ENCODE measurements at places on chromosomes 12 and 14.

DNA sequence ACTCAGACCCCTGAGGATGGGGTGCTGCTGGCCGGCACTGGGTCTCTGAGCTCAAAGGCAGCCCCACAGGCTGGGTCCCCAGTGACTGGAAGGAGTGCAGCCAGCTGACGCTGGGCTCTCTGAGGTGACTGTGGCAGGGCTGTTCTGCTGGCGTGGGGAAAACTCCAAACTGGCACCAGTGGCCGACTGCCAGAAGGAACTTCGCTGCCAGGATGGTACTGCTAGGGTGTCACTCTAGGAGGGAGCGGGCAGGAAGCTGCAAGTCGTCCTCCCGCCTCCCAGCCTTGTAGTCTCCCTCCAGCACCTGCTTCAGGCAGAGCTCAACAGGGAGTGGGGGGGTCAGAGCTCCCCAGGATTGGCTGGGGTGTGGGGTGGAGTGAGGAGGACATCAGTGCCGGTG, 41.3 kb downstream of the CDC42BPB start:
- no peak for DNase-seq

GRCh38 chr12:106976668-106977067, 10.3 kb downstream of the MTERF2 start:
- no peak for DNase-seq

- DNase-seq, result no peak
These were observed 483.3 kb downstream of the ZFP36L1 start for GRCh38 chr14:68309616-68310015.

GRCh38 chr12:114193474-114193873, 212.5 kb downstream of the TBX5 start:
- DNase-seq, result no peak

- no peak for DNase-seq
These were observed 117.4 kb upstream of the SOX5 start for GRCh38 chr12:24066865-24067264.

DNA sequence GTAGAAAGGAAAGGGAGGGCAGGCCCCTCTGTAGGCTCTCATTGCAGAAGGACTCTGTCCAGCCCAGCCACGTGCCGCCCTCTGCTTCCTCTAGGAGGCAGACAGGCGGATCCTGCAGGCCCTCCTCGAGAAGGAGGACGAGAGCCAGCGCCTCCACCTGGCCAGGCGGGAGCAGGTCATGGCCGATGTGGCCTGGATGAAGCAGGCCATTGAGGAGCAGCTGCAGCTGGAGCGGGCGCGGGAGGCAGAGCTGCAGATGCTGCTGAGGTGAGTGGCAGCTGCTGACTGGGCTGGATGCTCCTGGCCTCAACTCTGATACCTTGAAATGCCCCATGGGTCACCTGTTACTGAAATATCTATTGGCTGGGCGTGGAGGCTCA, 10.9 kb downstream of the TCHP start:
- DNase-seq, result no peak

DNA sequence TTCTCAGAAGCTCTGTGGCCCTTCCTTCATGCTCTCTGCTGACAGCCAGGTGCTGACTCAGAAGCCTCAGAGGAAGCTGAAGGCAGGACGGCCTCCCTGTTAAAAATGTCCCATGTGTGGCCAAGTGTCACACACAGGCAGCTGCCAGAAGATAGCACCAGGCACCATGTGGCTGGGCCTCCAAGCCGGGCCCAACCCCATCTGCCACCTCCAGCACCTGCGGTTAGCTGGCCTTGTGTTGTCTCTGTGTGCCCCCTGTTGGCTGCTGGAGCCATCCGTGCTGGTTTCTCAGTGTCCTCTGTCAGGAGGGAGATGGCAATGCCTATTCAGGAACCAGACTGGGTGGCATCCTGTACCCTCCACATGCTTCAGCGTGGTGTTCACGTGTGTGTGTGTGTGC, 63.2 kb downstream of the TSPAN11 start:
- DNase-seq, result no peak

GRCh38 chr14:51581017-51581881, 70.5 kb upstream of the FRMD6 start:
- no peak for DNase-seq

GRCh38 chr14:79325071-79325470, 886.2 kb downstream of the DIO2 start:
- DNase-seq, result no peak

GRCh38 chr12:32785557-32785956, 29.9 kb upstream of the YARS2 start:
- no peak for DNase-seq

DNA sequence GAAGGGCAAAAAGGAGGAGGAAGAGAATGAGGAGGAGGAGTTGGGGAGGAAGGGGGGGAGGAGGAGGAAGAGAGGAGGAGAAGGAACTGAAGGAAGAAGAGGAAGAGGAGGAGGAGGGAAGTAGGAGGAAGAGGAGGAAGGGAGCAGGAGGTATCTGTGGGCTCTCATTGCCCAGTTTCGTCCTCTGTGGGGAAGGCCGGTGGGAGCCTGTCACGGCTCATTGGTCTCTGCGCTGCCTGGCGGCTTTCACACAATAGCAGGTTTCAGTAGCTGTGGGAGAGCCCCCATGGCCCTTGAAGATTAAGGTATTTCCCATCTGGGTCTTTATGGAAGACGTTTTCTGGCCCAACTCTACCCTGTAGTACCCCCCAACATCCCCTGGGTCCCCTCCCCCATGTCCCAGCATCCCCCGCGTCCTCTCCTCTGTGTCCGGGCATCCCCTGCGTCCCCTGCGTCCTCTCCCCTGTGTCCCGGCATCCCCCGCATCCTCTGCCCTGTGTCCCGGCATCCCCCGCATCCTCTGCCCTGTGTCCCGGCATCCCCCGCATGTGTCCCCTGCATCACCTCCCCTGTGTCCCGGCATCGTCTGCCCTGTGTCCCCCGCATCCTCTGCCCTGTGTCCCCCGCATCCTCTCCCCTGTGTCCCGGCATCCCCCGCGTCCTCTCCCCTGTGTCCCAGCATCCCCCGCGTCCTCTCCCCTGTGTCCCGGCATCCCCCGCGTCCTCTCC, 278.2 kb upstream of the SFSWAP start:
- no peak for DNase-seq

GRCh38 chr14:59337141-59337611, 128.0 kb downstream of the GPR135 start:
- DNase-seq, result no peak

- no peak for DNase-seq
These were observed 941.9 kb downstream of the NRXN3 start for GRCh38 chr14:79111987-79112501.

GRCh38 chr12:5622280-5622679, 190.4 kb downstream of the NTF3 start:
- no peak for DNase-seq

- no peak for DNase-seq
These were observed 39.0 kb downstream of the BAZ2A start for GRCh38 chr12:56591126-56591525.

GRCh38 chr14:65453807-65454480, 41.4 kb downstream of the FUT8 start:
- no peak for DNase-seq

DNA sequence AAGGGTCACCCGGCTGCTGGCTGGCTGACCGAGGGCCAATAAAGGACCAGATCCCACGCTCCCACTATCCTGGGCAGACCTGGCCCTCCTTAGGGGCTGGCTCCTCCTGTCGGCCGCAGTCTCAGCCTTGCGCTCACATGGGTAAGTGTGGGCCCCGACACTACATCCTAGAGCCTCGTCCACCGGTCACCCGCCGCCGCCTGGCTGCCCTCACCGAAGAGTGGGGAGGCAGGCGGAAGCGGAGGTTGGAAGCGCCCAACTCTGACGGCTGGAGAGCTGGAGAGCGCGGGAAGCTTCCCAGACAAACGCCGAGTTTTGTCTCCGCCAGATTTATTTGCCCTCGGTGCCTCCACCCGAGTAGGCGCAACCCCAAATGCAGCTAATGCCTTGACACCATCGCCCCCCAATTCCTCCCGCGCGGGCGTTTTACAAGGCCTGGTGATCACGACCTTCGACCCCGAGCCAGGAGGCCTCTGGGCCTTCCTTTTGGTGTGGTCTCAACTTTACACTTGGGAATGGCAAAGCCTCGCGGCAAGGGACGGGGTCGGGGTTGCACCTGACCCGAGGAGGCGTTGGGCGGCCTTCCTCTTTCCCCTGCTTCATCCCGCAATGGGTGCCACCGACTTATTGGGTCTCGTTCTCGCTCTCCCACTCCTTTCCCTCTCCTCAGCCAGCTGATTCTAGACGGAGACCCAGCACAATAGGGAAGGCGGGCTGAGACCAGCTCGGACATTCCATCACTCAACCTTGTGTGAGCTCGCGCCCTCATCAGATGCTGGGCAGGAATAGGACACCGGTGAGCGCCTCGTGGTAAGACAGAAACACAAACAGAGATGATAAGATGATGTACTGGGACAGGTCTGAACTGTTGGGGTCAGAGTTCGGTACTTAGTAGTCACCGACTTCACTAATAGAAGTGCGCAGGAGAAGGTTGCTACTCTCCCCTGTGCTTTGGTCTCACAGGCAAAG, 78.3 kb upstream of the ANO4 start:
- no peak for DNase-seq

- DNase-seq, result no peak
These were observed 2.0 kb upstream of the SLC2A3 start for GRCh38 chr12:7937833-7938506.

DNA sequence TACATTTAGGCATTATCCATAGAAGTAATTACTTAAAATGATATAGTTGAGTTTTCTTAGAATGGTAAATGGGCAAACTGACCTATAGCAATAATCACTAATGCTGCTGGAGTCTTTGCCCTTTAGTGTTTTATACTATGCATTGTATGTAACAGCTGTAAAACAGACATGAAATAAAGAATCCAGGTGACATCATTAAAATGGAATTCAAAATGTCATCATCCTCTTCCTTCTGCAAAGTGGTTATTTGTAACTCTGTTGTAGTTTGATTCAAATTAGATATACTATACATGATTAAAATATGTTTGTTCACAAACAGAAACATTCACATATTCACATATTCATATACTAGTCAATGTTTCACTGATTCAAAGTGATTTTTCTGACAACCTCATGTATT, 598.8 kb downstream of the SLC16A7 start:
- DNase-seq, result no peak

DNA sequence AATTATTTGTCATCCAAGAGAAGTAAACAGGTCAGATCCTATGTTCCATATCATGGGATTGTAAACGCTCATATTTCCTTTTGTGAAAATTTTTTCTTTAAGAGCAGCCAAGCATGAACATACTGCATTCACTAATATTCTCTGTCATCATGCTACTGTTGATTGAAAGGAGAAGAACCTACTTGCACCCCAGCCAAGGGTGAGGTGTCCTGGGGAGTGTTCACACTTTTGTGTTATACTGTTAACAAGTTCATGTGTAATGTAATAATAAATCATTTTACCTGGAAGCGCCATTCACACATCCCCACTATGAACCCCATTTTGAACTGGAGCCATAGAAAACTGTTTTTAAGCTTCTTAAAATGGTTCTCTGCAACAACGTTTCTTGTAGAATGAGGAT, 53.6 kb downstream of the HMGA2 start:
- DNase-seq, result no peak

DNA sequence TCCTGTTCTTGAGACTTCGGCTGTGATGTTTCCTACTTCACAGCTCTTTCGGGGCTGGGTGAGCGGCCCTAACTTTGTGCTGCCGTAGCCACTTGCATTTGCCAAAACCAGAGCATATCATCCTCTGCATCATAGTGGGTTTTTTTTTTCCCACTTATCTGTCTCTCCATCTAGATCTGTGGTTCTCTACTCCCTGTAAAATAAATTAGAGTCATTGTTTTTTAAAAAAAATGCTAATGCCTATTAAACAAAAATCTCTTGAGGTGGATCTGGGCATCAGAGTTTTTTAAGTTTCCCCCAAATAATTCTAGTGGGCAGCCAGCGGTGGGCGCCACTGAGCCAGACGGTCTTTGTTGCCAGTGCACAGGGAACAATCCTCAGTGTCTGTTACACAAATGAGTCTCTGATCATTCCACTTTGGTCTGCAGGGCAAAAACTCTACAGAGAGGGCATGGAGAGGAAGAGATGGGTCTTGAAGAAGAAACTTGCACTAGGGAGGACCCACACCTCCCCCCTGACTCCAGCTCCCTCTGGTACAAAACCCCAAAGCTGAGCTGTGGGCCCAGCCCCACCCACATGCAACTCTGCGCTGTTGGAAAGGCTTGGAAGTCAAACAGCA, 62.4 kb upstream of the BCL2L14 start:
- DNase-seq, result peak; percentile 66

DNA sequence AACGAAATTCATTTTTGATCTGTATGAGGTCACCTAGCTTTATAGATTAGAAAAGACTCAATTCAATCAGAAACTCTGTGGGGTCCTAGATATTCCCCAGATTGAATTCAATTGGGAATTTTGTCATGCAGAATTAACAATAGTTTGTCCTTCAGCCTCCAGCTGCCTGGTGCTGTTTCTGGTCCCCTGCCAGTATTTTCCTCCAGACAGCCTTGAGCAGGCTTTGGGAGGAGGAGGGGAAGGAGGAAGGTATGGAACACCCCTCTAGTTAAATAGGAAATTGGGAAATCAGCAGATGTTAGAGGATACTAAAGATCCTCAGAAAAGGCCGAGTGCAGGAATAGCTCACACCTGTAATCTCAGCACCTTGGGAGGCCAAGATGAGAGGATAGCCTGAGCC, 10.6 kb downstream of the GRIP1 start:
- DNase-seq, result no peak

DNA sequence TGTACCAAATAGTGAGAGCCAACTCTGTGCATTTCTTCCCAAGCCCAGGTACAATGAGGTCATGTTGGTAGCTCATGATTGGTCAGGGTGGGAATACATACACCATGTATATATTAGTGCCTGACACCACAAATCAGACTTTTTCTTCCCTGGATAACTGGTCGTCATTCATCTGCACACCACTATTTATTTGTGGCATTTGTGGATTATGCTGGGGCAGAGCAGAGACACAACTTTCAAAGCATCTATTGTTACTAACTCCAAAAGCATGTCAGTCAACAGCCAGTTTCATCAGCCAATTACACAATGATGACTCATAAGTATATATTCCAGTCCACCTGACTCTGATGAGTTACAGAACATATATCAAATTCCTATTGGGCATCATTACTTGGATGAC, 181.7 kb downstream of the ADAMTS20 start:
- no peak for DNase-seq

- DNase-seq, result no peak
These were observed 265.8 kb upstream of the FLRT2 start for GRCh38 chr14:85263916-85264675.

GRCh38 chr12:3330976-3331510, 160.0 kb upstream of the PRMT8 start:
- no peak for DNase-seq

GRCh38 chr14:76946753-76947077, 81.8 kb downstream of the IRF2BPL start:
- DNase-seq, result no peak

GRCh38 chr12:7229741-7230140, 40.3 kb downstream of the PEX5 start:
- no peak for DNase-seq

GRCh38 chr12:115481141-115481540, 796.4 kb downstream of the MED13L start:
- no peak for DNase-seq

DNA sequence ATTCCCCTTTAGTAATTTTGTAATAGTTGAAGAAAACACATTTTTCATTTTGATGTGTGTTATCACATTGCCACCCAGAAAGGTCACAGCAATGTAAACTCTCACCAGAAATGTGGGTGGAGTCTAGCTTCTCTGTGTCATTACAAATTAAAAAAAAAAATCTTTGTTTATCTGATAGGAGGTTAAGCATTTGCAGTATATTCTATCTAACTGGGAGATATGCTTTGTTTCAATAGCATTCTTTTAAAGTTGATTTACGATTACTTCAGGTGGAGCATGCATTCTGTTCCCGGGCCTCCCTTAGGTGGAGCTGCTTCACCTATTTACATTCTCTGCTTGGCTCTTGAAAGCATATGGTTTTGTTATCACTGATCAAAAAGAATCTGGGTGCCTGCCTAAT, 7.8 kb downstream of the ADIPOR2 start:
- DNase-seq, result no peak

All from central memory CD4-positive, alpha-beta T cell (primary cell).